Stomach (tissue), 19 donors: ENCODE measurements at places on chromosomes 4 and X.
A peak's percentile ranks its signal among the peaks of the same experiment; 100 is the strongest.

DNA sequence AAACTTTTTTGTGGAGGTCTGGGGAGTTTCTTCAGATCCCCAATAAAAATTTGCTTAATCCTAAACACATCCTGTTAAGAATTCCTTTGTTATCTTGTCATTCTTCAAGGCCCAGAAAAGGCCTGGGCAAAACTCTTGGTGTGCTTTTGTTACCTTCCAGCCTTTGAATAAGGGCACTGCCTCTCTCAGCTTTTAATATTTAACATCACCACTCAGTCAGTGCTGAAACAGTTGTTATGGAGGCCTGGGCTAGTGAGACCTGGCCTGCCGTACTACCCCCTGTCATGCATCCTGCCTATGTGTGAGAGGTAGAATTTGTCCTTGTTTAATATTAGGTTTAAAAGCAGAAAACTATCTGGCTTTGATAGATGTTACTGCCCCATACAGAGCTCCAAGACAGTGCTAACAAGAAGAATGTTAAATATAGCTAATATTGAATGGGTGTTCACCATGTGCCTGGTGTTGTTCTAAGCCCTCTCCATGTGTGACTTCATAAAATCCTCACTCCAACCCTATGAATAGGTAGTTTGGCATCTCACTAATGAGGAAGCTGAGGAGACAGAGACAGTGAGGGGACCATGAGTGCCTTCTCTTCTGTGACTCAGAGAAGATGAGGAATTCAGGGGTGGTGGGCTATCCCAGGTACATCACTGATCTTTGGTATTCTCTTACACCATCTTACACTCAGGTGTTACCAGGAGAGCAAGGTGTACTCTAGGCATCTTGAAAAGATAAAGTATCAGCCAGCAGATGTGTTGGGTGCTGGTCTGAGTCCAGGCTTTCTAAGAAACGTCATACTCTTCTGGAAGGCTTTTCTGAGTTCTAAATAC, 6.2 kb downstream of the PPP1R2C start:
- DNase-seq = no peak

DNA sequence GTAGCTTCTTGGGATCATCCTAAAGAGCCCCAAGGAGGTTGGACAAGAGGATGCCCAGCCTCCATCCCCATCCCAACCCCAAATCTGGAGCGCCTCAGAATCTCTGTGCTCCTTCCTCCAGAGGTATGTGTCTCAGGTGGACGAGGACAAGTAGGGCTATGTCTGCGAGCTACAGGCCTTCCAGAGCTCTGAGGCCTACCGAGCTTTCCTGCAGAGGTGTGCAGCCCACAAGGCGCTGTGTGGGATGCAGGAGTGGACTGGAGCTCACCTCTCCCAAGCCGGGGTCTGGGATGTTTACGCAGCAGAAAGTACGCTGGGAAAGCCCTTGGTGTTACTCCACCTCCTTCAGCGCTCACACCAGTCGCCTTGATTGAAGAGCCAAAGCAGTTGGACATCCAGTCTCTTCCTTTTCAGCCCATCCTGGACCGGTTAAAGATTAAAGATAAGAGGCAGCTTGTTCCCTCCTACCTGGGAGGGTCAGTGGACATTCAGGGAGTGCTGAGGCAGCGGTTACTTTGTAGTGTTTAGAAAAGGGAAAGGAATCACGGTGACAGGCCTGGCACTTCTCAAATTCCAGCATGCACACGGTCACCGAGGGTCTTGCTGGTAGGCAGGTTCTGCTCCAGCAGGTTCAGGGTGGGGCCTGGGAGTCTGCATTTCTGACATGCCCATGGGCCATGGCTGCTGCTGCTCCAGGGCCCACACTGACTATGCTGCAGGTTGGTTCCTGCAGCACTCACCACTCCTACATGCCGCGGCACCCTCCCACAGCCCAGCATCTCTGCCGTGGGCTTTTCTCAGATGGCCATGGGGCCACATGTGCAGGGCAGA, 29.5 kb upstream of the JAKMIP1 start:
- DNase-seq = peak; percentile 11

DNA sequence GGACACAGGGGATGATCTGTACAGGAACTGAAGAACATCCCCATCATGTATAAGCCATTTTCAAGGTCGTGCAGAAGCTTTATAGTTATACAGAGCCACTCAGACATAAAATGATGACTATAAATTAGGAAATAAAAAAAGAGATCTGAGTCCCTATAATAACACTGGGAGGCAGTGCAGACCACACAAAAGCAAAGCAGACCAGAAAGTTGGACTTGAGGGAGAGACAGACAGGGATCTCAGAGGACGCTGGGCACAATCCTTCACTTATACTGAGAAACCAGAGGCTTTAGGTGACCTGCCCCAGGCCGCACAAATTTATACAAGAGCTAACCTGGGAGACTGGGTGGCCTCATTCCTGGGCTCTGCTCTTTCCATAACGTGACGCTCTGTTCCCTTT, 70.5 kb downstream of the HADH start:
- DNase-seq = no peak

DNA sequence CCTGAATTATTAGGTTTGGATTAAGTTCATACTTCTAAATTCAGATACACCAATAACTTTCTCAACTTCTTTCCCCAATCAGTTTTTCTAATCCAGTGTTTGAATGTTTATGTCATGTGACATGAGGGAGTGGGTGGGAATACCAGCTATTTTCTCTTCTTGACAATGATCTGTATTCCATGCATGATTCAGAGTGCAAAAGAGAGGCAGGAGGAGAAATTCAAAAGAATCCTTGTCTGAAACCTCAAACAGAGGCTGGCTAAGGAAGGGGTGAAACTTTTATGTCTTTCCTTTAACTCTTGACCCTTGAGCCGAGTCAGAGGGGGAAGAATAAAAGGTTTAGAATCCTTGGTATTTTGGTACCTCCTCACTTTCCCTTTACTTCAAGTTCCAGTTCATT, 544.7 kb downstream of the SPRY1 start:
- DNase-seq = no peak

DNA sequence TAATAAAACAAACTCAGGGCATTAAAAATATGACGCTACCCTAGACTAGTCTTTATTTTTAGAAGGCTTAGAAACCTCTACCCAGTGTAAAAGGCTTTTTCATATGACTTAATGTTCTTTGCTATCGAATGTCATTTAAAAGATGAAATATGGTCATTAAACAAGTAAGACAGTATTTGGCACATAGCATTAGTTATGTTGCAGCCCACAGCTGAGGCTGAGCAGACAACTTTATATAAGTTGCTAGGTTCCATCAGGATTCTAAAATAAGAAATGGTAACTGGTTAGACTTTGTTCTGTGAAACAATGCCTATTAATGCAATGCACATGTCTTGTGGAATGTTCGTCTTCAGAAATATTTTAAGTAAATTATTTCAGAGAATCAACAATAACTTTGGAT, 10.4 kb upstream of the PRSS12 start:
- no peak for DNase-seq

- no peak for DNase-seq
These were observed 870.6 kb upstream of the SLIT2 start for GRCh38 chr4:19381068-19381467.

DNA sequence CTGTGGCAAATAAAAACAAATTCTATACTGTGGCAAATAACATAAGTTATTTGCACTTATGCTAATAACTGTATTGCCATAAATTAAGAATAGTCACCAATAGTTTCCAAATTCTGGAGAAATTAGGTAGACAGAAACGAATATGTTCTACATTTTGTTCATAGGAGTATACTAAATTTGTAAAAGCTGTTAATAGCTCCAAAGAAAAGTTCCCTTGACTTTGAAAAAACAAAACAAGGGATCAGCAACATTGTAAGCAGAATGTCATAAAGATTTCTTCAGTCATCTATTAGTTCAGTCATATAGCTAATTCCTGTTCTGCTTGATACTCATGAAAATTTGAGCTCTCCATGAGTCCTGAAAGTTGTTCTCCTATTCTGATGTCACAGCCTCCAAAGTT, 1472.8 kb downstream of the C4orf33 start:
- no peak for DNase-seq

- DNase-seq = peak; percentile 34
These were observed 3.0 kb downstream of the GIMD1 start for GRCh38 chr4:106365613-106366012.

DNA sequence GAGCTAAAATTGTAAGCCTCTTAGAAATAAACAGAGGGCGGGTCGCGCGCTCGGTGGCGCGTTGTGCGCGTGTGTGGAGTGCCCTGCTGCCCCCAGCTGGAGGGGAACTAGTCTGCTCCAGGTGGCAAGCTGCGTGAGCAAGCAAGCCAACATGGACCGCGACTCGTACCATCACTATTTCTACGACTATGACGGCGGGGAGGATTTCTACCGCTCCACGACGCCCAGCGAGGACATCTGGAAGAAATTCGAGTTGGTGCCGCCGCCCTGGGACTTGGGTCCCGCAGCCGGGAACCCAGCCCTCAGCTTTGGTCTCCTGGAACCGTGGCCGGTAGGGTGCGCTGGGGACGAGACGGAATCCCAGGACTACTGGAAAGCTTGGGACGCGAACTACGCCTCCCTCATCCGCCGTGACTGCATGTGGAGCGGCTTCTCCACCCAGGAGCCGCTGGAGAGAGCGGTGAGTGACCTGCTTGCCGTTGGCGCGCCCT, 66.1 kb downstream of the DNAAF6 start:
- DNase-seq = no peak

GRCh38 chr4:70842761-70843435, 3.2 kb upstream of the GRSF1 start:
- DNase-seq = peak; percentile 26

- no peak for DNase-seq
These were observed 859.2 kb upstream of the PRKX start for GRCh38 chrX:4572691-4573090.

DNA sequence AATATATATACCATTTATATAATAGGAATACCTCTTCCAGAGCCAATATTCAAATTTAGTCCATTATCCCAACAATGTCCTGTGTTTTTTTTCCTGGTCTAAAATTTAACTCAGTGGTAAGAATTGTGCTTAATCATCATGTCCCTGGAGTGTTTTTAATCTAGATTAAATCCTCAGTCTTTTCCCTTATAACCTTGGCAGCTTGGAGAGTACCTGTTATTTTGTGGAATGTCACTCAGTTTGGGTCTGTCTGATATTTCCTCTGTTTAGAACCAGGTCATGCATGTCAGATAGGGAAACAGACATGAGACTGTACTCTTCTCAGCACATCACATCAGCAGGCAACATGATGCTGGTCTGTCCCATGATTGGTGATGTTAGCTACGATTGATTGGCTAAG, 96.6 kb downstream of the HPGD start:
- no peak for DNase-seq

- peak; percentile 51 for DNase-seq
These were observed 1204.2 kb downstream of the PCDH18 start for GRCh38 chr4:136328131-136328530.

- DNase-seq = no peak
These were observed 24.9 kb upstream of the CLDN24 start for GRCh38 chr4:183347146-183347545.

- DNase-seq = peak; percentile 73
These were observed 221.5 kb upstream of the SFRP2 start for GRCh38 chr4:154010371-154010770.

- DNase-seq = peak; percentile 29
These were observed 59.2 kb upstream of the ZC4H2 start for GRCh38 chrX:65035446-65035770.

DNA sequence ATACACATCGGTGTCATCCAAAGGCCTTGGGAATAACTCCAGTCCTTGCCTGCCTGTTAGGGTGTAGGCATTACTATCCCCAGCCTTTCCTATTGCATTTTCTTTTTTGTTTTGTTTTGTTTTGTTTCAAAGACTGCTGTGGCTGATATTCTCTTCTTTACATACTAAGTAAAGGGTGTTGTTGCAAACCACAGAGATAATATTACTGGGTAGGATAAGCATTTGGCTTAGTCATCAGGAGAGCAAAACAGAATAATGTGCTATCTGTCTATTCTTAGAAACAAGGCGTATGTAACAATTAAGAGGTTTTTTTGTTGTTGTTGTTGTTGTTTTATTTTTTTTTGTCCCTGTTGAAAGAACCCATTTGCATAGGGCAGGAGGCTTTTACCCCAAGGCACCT, 41.8 kb downstream of the UGT2B28 start:
- DNase-seq = no peak

GRCh38 chrX:37420185-37420584, 71.0 kb downstream of the PRRG1 start:
- no peak for DNase-seq

- no peak for DNase-seq
These were observed 10.7 kb upstream of the EPGN start for GRCh38 chr4:74297539-74297938.

- DNase-seq = no peak
These were observed 47.1 kb upstream of the CLNK start for GRCh38 chr4:10731690-10732089.

- no peak for DNase-seq
These were observed 2043.8 kb downstream of the ARAP2 start for GRCh38 chr4:34200535-34200934.

DNA sequence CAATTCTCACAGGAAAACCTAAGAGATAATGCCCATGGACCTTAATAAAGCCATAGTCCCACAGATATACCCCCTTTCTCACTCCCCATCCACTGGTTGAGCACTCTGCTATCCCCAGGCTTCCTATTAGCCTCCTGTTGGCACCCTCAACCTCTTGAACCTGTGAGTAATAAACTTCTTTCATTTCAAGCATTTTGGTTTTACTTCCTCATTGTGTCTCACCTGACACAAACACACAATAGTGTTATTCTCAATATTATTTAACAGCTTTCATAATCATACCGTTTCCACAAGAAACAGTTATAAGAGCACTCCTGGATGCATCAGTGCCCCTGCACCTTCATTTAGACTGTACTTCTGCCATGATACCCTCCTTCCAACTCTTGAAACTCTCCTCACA, 56.8 kb downstream of the TRPC5 start:
- DNase-seq = no peak

- DNase-seq = no peak
These were observed 5.9 kb downstream of the ARHGEF38 start for GRCh38 chr4:105558277-105558676.

- no peak for DNase-seq
These were observed 189.8 kb upstream of the PPP1R2C start for GRCh38 chrX:42967681-42968300.

DNA sequence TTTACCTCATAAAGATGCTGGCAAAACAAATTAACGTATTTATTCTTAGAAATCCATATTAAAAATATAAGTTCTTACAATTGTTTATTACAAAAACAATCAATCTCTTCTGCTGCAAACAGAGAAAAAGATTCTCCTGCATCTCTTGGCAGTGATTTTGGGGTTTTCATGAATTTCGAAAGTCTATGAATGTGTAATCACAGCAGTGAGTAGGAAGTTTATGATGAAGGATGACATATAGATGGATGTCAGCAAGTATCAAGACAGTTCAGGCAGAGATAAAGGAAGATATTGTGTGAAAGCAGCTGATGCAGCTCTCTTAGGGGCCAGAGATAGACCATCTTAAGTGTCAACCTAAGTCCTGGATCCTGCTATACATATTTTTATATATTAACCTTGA, 196.9 kb upstream of the BANK1 start:
- no peak for DNase-seq

DNA sequence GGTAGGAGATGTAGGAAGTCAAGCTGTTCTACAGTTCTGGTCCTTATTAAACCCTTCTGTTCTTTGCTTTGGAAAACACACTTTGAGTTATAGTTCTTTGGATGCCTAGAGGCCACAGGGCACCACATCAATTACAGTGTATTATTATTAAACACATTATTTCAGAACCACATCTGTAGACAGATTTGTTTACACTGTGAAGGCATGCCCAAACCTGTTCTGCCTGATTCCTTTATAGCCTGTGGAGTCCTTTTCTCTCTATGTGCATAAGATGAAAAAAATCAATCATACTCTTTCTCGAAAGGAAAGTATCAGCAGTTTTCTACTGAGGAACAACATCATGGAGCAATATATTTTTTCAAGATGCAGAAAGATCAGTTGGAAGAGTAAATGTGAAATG, 371.3 kb upstream of the INTU start:
- no peak for DNase-seq
